CD4-positive, alpha-beta T cell treated with Interleukin-2 at 100 ng/mL for 4 hours (primary cell): ENCODE measurements at places on chromosomes 4 and X.

DNA sequence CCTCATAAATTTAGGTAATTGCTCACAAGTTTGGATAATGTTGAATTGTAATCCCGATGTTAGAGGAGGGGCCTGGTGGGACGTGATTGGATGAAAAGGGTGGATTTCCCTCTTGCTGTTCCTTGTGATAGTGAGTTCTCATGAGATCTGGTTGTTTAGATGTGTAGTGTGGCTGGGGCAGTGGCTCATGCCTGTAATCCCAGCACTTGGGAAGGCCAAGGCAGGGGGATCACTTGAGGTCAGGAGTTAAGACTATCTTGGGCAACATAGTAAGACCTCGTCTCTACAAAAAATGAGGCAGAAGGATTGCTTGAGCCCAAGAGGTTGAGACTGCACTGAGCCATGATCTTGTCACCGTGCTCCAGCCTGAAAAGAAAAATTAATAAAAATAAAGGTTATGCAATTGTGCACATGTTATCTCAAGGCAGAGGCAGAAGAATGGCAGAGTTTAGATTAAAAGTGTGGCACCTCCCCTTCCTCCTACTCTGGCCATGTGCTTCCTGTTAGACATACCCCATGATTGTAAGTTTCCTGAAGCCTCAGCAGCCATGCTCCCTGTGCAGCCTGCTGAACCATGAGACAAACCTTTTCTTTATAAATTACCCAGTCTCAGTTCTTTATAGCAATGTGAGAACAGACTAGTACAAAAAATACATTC is 36.5 kb downstream of the ERVMER34-1 start:
- DNase-seq, result no peak

GRCh38 chrX:56793112-56793430 is 64.0 kb downstream of the NBDY start:
- no peak for DNase-seq

DNA sequence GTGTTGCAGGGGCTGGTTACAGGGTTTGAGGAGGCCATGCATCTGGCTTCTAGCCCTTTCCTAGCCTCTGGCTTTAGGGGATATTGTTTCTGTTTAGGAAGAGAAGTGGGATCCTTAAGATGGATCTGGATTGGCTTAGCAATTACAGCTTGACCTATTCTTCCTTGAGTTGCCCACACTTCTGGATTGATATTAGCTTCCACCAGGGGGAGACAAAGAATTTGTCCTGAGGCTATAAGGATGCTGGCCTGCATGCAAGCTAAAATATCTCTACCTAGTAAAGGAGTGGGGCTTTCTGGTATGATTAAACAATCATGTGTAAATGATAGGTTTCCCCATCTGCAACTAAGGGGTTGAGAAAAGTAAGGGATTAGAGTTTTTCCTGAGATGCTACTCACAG is 117.2 kb downstream of the TEX13C start:
- DNase-seq, result no peak

DNA sequence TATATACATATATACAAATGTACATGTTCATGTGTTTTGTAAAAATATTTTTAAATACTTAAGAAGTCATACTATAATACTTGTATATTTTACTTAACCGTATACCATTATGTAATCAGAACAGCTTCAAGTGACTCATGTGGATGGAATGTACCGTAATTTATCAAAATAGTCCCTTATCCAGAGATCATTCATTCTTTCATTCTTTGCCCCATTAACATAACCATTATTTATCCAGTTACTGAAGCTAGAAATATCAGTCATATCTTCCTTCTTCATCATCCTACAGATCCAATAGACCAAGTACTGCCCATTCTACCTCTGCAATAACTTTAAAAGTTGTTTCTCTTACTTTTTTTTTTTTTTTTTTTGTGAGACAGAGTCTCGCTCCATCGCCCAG is 164.2 kb downstream of the MAB21L2 start:
- no peak for DNase-seq

- no peak for DNase-seq
Observed at GRCh38 chr4:77434299-77435092, 171.1 kb upstream of the CXCL13 start.

- DNase-seq, result no peak
Observed at GRCh38 chrX:1336331-1336943, at the start of gene IL3RA. Gene IL3RA, plus strand, starts transcription at chrX:1336785. Its CDS starts 4,981 bp downstream, at chrX:1341766.

DNA sequence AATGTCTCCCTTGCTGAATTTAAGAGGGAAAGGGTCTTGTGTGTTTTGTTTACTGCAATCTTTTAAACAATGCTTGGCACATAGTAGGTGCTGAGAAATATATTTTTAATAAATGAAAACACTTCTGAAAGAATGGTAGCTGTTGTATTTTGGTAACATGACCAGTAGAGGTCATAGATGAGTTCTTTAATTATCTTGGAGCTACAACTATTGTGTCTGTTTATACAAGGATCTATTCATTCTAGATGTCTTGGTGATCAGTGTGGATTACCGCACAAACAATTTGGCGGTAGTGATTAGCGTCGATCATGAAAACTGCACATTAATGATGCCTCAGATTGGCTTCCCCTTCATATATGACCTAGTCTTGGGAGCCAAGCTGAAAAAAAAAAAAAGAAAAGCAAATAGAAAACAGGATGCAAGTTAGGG is 21.4 kb upstream of the SCRG1 start:
- peak; percentile 30 for DNase-seq

DNA sequence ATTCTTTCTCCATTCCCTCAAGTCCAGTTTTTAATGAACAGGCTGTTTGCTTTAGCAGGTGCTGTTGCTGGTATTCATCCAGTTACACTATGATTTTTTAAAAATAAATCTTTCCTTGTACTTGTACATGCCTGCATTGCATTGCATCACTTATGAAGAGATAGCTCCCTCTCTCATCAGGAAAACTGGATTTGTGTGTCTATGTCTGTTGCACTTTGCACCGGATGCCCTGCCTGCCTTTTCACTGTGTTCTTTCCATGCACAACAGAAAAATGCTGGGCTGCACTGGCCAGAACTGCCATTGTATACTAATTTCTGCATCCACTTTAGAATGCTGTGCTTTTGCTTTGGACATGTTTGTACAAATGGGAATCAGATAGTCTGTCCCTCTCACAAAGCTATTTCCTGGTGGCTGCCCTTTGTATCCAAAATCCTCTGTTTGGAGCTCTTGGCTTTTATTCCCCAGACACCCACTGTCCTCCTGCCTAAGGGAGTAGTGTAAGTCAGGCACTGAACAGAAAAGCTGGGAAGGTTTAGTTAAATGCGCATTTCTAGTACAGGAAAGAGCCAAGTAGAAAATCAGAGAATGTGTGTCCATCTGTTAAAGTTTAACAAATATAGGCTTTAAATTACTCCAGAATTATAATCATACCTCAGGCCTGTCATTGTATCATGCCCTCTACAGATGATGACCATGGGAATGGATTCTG is 119.1 kb downstream of the MBNL3 start:
- no peak for DNase-seq

- no peak for DNase-seq
Observed at GRCh38 chrX:43357741-43358140, 298.4 kb upstream of the MAOA start.

GRCh38 chrX:3520458-3520857 is 174.0 kb upstream of the MXRA5 start:
- no peak for DNase-seq

GRCh38 chrX:17814557-17814956 is 46.5 kb downstream of the RAI2 start:
- no peak for DNase-seq

- no peak for DNase-seq
Observed at GRCh38 chr4:20041839-20042407, 209.8 kb upstream of the SLIT2 start.

GRCh38 chrX:138886769-138887168 is 175.3 kb upstream of the FGF13 start:
- DNase-seq, result no peak

DNA sequence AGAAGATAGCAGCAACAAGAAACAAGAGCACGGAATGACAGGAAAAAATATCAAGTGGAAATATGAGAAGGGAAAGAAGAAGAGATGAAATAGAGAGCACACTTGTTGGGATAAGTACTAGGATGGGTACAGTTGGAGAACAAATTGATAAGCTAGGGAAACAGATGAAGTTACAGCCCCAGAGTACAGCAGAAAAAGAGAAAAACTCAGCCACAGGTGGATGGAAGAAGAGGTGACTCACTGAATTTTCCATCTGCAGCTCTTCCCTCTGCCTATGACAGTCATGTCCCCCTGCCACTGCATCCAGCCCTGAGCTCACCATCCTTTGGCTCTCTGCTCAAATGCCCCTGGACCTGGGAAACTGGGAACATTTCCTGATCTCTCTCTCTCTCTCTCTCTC is 209.0 kb downstream of the BCOR start:
- DNase-seq, result no peak

GRCh38 chrX:78375894-78376293 is 48.5 kb upstream of the CYSLTR1 start:
- DNase-seq, result peak; percentile 32

DNA sequence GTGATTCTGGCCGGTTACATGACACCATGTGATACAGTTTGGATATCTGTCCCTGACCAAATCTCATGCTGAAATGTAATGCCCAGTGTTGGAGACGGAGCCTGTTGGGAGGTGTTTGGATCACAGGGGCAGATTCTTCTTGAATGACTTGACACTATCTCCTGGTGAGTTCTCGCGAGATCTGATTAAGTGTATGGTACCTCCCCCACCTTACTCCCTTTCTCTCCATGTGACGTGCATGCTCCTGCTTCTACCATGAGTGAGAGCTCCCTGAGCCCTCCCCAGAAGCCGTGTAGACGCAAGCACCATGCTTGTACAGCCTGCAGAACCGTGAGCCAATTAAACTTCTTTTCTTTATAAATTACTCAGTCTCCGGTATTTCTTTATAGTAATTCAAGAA is 23.6 kb downstream of the CPE start:
- DNase-seq, result no peak

DNA sequence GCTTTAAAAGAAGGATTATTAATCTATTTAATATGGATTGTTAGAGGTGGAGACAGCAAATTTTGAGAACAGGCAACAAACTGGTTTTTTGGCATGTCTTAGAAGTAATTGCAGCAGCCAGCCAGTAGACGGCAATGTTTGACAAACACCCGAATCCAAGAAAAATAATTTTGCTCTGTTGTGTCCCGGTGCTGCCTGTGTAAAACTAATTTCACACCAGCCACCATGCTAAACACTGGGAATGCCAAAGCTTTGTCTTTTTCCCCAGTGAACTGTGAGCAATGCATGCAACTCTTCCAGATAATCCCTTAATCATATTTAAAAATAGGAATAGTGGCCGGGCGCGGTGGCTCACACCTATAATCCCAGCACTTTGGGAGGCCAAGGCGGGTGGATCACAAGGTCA is 25.9 kb downstream of the SMIM31 start:
- peak; percentile 3 for DNase-seq

- no peak for DNase-seq
Observed at GRCh38 chr4:41550308-41550707, 12.4 kb downstream of the LIMCH1 start.

DNA sequence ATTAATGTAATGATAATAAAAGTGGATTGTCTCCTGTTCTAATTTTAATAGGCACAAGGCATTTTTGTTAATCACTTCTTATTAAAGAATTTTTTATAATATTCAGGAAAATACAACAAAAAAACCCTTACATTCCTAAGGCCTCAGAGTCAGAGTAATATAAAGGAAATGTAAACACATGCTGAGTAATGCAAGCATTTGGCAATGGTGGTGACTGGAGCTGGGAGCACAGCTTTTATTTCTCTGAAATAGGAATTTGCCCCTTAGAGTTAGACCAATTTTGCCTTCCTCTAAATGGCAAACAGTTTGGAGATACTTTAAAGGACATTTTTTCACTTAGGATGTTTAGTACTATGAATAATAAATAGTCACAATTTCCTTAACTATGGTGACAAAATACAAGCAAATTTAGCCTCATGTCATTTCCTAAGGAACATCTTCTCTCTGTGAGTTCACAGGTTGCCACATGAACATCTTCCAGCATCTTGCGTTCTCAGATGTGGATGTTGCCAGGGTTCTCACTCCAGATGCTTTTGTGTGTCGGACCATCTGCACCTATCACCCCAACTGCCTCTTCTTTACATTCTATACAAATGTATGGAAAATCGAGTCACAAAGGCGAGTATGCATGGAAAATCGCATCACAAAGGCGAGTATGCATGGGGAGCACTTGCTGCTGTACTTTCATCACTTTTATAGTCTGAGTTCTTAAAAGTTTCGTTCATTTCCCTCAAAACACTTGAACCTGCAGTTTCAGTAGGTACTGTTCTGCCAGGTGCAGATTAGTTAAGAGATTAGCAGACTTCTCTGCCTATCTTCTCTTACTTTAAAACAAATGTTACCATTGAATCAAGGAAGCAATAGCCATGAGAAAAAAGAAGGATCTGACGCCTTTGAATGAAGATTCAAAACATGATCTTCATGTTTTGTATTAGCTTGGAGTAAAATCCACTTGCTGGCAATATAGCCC is 15.9 kb upstream of the F11 start:
- no peak for DNase-seq

DNA sequence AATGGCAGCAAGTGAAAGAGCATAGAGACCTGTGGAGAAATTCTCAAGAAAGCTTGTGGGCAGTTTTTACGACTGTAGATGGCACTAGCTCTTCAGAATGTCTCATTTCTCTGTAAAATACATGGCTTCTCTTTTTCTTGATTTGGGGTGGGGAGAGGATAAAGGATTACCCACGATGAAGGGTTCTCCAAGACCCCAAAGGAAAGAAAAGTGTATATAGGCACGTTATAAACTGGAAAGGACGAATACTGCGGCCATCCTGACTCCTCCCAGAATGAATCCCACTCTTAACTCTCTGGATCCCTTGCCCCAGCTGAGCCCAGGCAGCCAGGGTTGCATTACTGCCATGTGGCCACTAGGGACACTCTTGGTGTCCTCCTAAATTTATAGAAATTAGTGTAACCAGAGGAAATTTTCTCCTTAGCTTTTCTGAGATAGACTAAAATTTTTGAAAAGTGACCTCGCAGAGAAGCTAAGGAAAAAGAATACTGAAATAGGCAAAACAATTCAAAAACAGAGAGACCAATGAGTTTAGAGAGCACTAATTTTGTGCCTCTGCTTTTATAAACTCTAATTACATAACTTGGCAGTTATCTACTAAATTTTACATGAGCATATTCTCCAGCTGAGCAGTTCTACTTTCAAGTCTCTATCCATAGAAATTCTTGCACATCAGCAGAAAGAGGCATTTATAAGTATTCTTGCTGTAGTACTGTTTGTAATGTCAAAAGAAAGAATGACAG is 37.8 kb upstream of the PCDH19 start:
- peak; percentile 1 for DNase-seq

DNA sequence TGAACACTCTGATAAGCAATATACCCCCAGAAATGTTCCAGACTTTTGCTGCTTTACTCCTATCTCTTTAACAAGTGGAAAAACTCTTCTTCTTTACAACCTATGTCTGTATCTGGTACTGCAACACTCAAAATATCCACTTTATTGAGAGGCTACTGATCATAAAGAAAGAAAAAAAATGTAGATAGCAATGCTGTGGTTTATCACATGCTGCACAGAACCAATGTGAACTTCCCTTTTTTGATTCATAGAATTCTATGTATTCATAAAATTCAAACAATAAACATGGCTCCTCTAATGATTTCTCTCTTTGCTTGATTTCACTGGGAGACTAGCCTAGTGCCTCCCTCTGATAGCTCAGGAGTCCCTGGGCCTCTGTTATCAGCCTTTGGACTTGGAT is 223.5 kb downstream of the ZNF674 start:
- no peak for DNase-seq
